ENCODE measurements at places on chromosomes 6 and 20.

DNA sequence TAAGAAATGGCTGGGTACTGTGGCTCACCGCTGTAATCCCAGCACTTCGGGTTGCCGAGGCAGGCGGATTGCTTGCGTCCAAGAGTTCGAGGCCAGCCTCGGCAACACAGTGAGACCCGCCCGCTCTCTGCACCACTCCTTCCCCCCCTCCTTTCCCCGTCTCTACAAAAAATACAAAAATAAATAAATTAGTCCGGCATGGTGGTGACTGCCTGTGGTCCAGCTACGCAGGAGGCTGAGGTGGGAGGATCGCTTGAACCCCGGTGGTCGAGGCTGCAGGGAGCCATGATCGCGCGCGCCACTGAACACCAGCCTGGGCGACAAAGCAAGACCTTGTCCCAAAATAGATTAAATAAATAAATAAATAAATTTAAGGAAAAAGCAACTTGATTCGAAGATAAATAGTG is 448 bp upstream of the RNF114 start:
- no peak for DNase-seq

DNA sequence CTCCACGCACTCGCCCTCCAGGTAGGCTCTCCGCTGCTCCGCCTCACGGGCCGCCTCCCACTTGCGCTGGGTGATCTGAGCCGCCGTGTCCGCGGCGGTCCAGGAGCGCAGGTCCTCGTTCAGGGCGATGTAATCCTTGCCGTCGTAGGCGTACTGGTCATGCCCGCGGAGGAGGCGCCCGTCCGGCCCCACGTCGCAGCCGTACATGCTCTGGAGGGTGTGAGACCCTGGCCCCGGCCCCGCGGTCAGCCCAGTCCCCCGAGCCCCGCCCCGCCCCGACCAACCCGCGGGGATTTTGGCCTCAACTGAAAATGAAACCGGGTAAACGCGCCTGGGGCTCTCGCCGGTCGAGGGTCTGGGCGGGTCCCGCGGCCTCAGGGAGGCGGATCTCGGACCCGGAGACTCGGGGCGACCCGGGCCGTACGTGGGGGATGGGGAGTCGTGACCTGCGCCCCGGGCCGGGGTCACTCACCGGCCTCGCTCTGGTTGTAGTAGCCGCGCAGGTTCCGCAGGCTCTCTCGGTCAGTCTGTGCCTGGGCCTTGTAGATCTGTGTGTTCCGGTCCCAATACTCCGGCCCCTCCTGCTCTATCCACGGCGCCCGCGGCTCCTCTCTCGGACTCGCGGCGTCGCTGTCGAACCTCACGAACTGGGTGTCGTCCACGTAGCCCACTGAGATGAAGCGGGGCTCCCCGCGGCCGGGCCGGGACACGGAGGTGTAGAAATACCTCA is 598 bp downstream of the HLA-B start:
- DNase-seq, result peak; percentile 16

DNA sequence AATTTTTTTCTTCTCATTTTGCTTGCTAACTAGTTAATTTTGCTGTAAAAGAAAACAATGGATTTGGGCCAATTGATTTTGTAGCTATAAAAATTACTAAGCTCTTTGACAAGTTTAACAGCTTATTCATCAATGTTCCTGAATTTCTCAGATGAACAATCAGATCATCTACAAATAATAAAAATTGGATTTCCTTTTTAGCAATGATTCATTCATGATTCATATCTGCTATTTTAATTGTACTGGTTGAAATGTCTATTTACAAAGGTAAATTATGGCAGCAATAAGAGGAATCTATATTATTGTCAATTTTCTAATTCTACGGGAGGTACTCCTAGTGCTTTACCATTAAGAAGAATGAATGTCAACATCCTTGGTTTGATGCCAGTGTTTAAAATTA is 178.8 kb upstream of the BTBD3 start:
- DNase-seq, result no peak

GRCh38 chr6:51292659-51293058 is 474.0 kb downstream of the TFAP2B start:
- DNase-seq, result no peak

DNA sequence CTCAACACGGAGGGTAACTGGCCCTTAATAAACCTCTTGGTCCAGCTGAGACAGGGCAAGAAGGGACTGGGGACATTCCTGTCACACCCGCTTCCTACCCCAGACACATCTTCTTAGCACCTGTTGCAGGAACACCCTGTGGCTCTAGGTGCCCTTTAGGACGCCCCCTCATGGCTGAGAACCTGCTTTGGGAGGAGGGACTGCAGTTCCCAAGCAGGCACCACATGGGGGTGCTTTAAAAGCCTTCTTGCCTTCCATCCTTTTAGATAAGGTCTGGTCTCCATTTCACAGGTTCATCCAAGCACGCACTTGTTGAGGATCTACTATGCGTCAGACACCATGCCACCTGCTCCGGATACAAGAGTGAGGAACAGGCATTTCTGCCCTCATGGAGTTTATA is 26.6 kb downstream of the NSFL1C start:
- no peak for DNase-seq

DNA sequence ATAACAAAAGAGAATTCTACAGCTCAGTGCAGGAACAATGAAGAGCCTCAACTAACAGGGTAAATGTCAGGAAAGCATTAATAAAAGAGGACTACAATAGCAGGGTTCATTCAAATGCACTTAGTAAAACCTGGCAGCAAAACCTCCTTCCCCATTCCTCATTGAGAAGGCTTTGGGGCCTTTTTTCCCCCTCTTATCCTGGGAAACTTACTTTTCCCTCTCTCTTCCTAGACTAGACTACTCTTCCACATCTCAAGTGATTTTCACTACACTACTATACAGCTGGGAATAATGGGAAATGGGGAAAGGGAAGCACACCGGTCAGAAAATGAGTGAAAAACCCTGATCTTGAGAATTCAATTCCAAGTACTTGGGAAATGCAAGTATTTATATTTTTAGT is 10.1 kb downstream of the ROMO1 start:
- DNase-seq, result no peak

GRCh38 chr6:95292011-95292410 is 285.3 kb upstream of the MANEA start:
- no peak for DNase-seq

- peak; percentile 39 for DNase-seq
Observed at GRCh38 chr20:51487076-51487475, 55.4 kb downstream of the NFATC2 start.

DNA sequence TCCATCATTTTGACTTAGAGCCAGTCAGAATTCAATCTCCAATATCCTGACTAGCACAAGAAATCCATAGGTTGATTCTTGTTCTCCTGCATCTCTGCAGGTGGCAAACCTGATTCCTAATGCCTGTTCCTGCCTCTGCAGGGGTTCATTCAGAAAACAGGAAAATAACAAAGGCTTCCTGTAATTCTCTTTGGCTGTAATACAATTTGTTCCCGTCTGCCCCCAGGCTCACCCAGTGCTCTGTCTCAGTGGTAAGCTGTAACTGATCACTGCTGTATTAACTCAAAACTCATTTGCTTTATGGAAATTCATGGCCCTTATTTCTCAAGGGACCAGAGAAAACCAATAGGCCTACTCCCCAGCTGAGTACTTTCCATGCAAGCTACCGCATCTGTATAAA is 88.6 kb downstream of the OPRM1 start:
- DNase-seq, result no peak

DNA sequence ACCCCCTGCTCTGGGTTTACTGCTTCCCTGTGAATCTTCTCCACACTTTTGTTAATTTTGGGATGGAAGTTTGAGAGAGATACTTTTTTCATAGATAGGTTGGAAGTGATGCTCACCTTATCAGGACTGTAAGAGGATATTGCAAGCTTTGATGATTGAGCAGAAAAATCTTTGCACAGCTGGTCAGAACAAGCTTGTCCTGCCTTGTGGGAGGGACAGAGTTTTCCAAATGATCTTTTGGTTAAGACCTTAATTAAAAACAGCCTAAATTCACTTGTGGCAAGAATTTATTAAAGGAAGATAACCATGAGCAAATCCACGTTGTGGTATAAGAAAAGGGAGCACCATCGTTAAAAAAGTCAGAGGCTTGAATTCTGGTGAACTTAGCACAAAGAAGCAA is 32.2 kb downstream of the E2F3 start:
- no peak for DNase-seq

DNA sequence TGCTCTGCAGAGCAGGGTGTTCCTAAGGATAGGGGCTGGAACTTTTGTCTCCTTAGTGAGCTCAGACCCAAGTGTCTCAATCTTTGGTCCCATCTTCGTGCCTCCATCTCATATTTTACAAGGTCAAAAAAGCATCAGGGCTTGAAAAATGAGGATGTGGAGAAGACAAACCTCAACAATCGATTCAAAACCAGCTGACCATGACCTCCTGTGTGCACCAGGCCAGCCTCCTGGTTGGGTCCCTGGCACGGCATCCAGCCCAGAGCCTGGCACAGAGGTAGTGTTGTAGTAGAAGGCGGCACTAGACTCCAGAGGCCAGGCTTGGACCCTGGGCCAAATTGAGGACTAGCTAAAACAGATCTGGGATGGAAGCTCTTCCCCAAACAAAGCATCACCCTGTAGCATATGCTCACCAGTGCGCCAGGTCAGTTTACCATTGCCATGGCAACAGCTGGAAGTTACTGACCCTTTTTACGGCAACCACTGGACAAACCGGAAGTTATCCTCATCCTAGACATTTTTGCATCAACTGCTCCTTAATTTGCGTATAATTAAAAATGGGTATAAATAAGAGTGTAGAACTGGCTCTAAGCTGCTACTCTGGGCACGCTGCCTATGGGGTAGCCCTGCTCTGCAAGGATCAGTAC is 69.3 kb upstream of the BLCAP start:
- no peak for DNase-seq

DNA sequence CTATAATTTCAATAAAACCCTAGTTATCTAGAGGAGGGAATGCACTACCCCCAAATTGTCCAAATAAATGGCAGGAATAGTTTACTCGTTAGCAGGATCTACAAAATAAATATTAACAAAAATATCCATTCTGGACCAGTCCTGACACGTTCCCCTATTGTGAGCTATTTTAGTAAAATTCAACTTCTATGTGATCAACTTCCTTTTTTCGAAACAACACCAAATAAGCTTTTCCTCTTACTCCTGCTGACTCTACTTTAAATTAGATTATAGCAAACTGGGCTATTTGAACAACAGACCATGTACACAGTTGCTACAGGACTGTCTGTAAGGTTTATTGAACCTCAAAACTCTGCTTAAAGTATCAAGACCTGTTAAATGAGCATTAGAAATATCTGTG is 154.3 kb downstream of the IPCEF1 start:
- peak; percentile 32 for DNase-seq

- DNase-seq, result no peak
Observed at GRCh38 chr20:33404281-33404680, 3.0 kb upstream of the CDK5RAP1 start.

DNA sequence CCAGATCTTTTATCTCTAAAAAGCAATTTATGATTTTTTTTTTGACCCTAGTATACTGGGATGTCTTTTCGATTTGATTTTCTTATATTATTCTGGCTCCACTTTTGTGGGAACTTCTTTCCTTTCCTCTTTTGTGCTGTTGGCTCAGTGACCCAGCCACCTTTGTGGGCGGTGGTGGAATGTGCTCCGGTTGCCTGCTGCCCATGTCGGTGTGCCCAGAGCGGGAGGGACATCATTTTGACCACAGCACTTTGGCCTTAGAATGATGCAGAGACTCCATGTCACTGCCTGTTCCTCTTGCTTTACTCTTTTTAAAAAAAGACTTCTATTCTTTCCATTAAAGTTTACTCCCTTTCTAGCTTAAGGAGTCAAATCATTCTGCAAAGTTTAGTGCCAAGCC is 198.0 kb downstream of the FARS2 start:
- peak; percentile 13 for DNase-seq

GRCh38 chr6:11798096-11798495 is 19.5 kb upstream of the ADTRP start:
- DNase-seq, result no peak

- DNase-seq, result peak; percentile 36
Observed at GRCh38 chr6:8219352-8219943, 117.1 kb upstream of the EEF1E1 start.

DNA sequence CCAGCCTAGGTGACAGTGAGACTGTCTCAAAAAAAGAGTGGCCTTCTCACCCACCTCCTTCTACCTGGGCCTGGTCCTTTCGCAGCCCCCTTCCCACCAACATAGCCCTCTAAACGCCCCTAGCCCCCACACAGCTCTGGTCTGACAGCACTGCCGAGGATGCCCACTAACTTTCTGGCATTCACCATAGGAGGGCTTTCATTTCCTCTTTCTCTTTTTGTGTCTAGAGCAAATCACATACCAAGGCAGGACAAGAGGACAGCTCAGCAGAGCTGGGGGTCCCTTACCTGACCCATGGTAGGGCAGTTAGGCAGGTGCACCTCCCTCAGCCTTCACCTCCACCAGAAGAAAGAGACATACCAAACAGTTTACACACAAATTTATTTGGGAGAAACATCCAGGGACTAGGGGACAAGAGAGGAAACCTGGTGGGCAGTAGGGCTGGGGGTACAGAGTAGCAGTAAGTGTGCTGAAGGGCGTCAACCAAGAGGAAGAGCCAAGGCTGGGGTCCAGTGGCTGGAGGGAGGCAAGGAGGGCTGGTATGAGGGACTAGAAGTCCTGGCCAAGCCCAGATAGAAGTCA is 4.5 kb downstream of the LY6G5C start:
- no peak for DNase-seq

DNA sequence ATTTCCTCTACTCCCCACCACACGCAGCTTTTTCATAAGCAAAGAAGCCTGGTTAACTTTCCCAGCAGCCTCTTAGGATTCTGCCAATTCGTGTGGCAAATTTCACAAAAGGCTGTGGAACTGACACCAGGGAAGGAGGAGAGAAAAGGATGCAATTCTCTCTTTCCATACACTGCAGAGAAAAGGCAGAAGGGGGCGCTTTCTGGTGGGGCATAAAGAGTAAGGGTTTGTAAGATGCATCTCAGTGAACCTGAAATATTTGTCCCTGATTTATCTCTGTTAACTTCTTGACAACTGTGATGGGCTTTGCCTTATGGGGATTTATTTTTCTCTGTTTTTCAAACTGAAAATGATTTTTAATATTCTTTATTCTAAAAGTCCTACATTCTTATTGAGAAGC is 45.5 kb upstream of the GLP1R start:
- no peak for DNase-seq

GRCh38 chr6:57190140-57190539 is 18.0 kb downstream of the BAG2 start:
- peak; percentile 71 for DNase-seq

- DNase-seq, result peak; percentile 78
Observed at GRCh38 chr6:23013776-23014175, 444.4 kb downstream of the HDGFL1 start.

- DNase-seq, result no peak
Observed at GRCh38 chr20:31590717-31591225, 14.3 kb upstream of the ID1 start.

DNA sequence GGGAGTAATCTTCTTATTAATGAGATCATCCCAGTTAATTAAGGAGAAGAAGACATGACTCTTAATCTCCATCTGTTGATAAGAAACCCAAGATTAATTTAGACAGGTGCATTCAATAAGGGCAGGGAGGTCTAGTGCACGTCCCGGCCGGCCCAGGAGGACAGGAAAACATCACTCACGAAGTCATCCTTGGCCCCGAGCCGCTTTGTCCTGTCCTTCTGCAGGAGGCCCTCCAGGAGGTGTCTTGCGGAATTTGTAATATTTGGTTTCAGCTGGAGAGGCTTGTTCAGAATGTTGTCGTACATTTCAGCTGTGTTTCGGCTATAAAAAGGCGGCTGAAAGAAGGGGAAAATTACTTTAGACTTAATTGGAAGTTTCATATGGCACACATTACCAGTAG is 118.4 kb upstream of the SLC2A12 start:
- DNase-seq, result no peak
